A375 (cell line): ENCODE measurements at places on chromosomes 13 and 19. TPM values are rescaled to one million over a fixed set of nuclear protein-coding genes. Genes with fewer than 3 reads are reported as not detected.

Gene SLC35E1
- total RNA-seq: 34.8 and 45.8 TPM in 2 replicates

Gene IGFL4
- not detected in 2 replicates for total RNA-seq

Gene TPTE2
- total RNA-seq: not detected in 2 replicates

Gene KASH5
- total RNA-seq: 0.79 and 1.0 TPM in 2 replicates

Gene TMEM147
- 126 and 129 TPM in 2 replicates for total RNA-seq

Gene TMEM190
- 0.45 and 1.4 TPM in 2 replicates for total RNA-seq

Gene ZNF329
- total RNA-seq: 10.2 and 10.9 TPM in 2 replicates
